ENCODE measurements at places on chromosomes 1 and 21.

DNA sequence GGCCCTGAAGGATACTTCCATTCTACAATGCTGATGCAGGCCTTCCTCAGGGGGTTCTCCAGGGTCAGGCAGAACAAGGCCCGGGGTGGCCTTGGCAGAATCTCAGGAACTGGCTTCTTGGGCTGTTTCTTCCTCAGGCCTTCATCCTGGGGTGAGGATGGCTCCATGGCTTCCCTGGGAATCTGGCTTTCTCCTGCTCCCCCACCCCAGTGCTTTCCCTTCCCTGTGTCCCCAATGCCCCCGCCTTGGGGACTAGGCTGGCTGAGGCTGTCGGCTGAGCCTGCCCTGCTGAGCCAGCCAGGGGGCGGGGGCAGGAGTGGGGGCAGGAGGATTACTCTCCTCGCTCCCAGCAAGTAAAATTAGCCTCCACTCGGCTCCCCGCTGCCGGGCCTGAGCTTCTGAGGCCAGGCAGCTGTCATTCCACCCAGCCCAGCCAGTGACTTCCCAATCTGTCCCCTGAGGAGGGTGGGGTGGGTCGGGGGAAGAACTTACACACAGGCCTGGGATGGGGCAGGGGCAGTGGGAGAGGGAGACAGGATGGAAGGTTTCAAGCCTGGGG, at the start of gene CACNA1S:
CACNA1S (minus strand) TSS at position 254 of the 559 bp plus-strand sequence; CDS start at position 167, 87 bp downstream.
- no peak for DNase-seq

DNA sequence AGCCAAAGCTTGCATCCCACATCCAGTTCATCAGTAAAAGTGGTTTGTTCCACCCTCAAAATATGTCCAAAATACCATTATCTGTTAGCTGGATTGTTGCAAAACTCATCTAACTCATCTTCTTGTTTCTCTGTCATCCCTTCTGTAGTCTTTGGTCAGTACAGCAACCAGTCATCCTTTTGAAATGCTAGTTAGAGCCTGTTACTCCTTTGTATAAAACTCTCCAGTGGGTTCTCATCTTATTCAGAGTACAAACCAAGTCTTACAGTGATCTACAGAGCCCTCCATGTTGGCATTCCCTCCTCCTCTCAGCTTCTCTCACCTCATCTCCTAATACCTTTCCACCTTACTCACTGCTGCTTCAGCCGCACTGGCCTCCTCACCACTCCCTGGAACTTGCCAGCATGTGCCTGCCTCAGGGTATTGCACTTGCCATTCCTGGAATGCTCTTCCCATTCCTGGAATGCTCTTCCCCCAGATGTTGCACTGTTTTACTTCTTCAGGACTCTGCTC, 70.6 kb downstream of the LAMC1 start:
- no peak for DNase-seq

- peak; percentile 44 for DNase-seq
Observed at GRCh38 chr1:239816081-239816782, 275.5 kb upstream of the FMN2 start.

GRCh38 chr1:54962612-54963395, 17.6 kb upstream of the TMEM61 start:
- DNase-seq: no peak

DNA sequence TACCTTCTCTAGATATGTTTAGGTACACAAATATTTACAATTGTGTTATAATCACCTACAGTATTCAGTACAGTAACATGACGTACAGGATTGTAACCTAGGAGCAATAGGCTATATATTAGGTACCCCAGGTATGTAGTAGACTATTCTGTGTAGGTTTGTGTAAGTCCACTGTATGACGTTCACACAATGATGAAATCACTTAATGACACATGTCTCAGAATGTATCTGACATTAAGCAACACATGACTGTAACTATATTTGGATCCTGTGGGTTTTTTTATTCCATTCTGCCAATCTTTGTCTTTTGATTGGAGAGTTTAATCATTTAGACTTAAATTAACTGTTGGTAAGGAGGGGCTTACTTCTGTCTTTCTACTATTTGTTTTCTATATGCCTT, 52.1 kb downstream of the STYXL2 start:
- no peak for DNase-seq

DNA sequence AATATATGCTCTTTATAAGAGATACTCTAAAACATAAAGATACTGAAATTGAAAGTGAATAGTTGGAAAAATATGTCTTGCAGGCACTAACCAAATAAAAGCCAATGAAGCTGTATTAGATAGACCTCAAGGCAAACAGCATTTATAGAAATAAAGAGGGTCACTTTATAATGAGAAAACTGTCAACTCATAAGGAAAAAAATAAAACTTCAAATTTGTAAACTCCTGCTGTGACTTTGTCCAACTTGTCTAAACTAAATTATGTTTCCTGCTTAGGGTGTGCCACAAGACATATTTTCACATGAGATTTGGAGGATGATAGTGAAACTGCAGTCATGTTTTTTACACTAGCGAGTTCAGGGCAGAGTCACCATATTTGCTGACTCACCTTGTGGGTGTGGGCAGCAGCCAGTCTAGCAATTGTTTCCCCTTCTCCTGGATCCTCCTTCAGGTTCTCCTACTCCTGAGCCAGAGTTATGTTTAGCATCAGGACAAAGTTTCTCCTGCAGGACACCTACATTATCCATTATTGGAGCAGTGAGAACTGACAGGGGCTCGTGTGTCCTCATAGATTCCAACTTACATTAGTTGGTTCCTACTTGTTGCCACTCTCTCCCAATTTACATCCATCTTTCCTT, 43.8 kb downstream of the CD53 start:
- no peak for DNase-seq

DNA sequence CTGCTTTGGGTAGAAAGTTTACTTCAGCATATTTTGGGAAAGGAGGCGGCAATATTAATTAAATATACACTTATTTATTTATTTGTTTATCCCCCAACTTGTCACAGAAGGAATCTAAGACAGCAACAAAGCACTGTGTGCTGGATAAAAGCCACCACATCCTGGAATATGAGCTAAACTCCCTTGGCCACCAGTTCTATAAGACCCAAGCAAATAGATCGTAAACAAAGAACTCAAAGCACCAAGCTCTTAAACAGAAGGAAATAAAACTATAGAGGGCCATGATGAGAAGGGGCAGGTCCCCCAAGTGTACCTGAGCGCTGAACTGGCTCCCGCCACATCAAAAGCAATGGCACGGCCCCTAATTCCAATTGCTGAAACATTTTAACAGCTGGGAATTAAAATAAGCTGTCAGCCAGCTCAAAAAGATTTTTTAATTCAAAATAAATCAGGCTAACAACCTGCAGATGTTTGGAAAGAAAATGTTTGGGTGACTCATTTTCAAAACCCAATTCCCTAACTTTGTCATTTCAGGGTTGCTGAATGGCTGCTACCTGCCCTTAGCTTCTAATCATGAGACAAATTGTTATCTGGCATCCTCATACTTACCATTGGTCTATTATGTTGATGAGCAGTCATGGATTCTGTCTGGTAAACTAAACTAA, 127.1 kb downstream of the SLC30A10 start:
- DNase-seq: no peak

- peak; percentile 81 for DNase-seq
Observed at GRCh38 chr1:66752000-66752592, at the start of gene DYNLT5. DYNLT5 (plus strand) TSS chr1:66752459; CDS start chr1:66754659, 2,200 bp downstream.

- no peak for DNase-seq
Observed at GRCh38 chr1:12697397-12697796, 18.5 kb upstream of the AADACL3 start.

DNA sequence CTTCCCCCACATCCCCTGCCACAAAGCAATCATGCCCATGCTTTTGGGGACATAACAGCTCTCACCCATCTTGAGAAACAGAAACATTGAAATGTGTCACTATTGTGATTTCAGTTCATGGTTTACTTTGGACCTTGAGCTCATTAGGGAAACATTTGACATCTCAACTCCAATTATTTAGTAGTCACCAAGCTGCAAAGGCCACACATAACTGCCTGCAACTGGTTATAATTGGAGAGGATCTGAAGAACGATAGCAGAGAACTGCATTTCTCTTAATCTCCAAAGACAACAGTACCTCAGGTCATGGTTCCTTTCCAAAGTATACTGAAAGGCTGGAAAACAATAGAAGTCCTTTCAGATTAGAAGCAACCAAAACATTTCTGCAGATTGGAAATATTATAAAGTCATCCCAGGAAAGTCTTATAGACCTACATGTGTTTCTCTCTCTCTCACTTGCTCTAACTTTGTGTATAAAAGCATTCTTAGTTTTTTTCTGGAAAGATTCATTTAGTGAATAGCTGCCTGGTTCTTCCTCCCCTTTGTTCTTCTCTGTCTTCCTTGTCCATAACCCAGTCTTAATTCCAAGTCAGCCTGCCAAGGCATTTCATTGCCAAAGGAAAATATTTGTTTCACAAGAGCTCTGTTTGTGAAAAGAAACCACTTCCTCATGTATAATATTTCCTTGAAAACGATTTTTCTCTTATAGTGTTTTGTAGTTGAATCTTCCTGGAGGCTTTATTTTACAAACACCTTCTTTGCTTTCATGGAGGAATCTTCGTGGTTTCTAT, 426.8 kb downstream of the ADGRL2 start:
- DNase-seq: peak; percentile 29

- DNase-seq: no peak
Observed at GRCh38 chr1:200179126-200179780, 151.7 kb downstream of the NR5A2 start.

GRCh38 chr1:43352881-43353280, 5.9 kb upstream of the CDC20 start:
- no peak for DNase-seq

DNA sequence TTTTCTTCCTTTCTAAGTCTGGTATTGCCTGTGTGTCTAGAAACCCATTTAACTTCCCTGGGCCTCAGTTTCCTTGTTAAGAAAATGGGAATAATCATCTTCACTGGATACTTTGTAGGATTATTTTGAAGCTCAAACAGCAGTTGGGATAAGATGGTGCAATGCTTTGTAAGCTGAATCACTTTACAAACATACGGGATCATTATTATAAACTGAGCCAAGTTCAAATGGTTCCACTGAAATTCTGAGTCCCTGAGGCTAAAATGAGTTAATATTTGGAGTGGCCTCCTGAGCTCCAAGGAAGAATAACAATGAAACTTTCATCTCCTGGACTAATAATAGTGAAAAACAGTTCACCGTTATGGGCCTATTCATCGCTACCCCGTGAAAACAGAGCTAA, 388.0 kb downstream of the PLPP3 start:
- no peak for DNase-seq

GRCh38 chr1:242524571-242525359, at the start of gene PLD5:
PLD5 (minus strand) TSS chr1:242524697.
- peak; percentile 67 for DNase-seq

DNA sequence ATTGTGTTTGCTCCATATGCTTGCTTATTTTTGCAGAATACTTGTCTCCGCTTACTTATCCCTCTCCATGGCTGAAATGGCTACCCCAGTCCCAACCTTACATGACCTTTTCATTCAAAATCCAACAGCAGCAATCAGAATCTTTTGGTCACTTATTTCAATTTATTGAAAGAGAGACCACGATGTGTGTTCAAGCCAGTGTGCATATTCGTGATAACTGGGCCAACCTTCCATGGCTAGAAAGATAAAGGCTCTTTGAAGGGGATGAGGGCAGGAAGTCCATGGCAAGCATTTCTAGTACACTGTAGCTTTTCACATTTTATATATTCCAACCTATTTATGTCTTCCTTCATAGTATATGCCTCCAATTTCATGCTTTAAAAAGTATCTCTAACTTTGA, 23.1 kb downstream of the HSD11B1 start:
- DNase-seq: no peak

- no peak for DNase-seq
Observed at GRCh38 chr1:183739082-183739481, 65.8 kb upstream of the RGL1 start.

GRCh38 chr1:3905953-3906671, 6.0 kb upstream of the C1orf174 start:
- no peak for DNase-seq

DNA sequence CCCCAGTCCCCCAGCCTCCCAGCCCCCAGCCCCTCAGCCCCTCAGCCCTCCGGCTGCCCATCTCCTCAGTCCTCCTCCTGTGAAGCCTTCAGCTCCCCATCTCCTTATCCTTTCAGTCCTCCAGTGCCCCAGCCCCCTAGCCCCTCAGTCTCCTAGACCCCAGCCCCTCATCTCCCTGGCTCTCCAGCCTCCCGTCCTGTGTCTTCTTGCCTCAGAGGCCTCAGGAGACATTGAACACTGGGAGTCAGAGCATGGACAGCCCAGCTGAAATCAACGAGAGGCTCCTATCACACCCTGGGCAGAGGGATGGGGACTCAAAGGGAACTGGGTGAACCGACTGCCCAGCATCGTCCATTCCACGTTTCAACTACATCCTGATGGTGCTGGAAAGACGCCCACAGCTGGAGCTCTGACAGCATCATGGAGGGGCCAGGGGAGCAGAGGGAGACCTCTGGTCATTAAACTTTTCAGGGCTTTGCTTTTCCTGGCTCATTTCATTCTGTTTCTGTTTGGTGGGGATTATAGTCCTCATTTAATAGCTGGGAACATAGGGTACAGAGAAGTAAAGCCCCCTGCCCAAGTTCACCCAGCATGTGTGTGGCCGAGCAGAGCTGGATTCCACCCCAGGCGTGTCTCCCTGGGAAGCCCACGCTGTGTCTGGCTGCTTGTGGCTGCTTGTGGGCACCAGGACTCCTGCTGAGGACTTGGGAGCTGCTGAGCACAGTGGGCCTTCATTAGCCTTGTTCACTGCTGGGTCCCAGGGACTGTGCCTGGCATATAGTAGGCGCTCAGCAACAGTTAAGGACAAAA, 396.7 kb downstream of the PTPRU start:
- DNase-seq: no peak

GRCh38 chr1:58869638-58870297, 85.9 kb upstream of the JUN start:
- DNase-seq: no peak

GRCh38 chr21:34271189-34271851, 92.5 kb upstream of the KCNE2 start:
- DNase-seq: no peak

DNA sequence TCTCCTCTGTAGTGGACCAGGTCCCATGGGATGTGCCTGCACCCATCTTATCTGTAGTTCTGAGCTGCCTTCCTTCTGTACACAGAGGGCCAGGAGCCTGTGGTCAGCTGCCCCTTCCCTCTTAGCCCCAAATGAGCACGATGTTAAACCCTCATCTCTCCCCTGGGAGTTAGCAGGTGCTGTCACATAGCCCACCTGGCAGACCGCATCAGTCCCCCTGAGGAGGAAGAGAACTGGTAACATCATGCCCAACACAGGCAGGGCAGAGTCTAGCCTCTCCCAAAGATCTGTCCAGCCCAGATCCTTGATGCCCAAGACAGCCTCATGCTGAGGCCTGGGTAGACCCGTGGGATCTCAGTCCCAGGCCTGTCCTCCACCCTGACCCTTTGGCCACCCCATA, 4.7 kb downstream of the TIE1 start:
- no peak for DNase-seq
